Suppressor macrophage treated with lipopolysaccharide for 1 hour (primary cell): ENCODE measurements at places on chromosomes 3 and 15.

DNA sequence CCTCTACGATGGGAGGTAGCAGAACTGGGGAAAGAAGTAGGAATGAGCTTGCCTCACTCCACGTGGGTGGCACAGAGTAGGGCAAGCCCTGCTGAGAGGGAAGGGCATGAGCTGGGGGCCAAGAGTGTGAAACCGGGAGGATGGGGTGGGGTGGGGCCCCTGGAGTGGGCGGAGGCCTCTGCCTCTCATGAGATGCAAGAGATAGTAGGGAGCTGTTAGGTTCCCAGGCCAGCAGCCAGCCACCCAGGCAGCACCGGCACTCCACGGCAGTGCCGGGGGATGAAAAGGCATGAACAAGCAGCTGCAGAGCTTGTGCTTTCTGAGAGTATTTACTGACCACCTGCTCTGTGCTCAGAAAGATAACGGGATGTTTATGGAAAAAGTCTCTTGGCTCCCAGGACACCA, 24.4 kb upstream of the PLA2G4E start:
- DNase-seq, result no peak

- no peak for DNase-seq
These were observed 264.7 kb downstream of the FHIT start for GRCh38 chr3:60986552-60986951.

DNA sequence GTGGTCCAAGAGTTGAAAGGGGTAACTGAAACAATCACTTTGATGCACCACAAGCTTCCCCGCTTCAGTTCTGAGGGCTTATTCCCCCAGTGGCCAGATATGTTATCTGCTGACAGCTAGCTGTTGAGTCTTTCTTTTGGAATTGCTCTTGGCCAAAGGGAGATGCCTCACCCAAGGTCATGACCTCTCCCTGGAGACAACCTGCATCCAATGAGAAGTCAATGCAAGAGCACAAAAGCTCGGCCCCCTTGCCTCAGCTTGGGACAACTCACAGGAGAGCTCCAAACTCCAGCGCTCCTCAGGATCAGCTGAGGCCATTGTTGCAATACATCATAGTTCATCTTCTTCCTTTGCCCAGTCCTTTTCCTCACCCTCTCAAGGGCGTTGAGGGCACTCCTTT, 31.0 kb upstream of the THBS1 start:
- no peak for DNase-seq

- peak; percentile 9 for DNase-seq
These were observed 41.0 kb downstream of the SLCO2A1 start for GRCh38 chr3:133988631-133989161.

DNA sequence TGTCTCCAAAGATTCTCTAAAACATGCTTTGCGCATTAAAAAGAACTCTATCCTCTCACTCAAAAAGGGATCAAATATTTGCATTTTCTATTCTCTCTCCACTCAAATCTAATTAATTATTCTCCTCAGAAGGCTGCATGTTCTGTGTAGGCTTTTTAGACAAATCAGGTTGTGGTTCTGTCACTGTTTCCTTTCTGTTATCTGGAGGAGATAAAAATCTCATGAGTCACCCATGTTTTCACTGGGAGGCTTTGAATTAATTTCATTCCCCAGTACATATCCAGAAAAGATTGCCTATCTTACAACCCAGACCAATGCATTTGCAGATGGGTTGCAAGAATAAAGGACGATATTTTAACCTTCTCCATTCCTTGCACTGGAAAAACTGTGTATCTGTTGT, 446.5 kb downstream of the GRM7 start:
- no peak for DNase-seq

DNA sequence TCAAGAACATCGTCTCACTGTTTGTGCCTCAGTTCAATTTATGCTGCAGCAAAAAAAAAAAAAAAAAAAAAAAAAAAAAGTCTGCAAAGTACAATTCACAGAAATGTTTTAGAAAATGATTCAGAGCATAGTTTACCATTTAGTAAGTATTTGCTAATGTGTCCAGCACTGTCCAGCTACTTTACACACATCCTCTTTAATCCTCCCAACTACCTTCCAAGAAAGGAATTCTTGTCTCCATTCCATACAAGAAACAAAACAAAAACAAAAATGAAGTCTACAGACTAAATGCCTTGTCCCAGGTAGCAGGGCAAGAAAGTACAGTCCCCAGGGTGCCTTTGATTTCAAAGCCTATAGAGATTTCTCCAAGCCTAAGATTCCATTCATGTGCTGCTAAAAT, 38.9 kb upstream of the SNTN start:
- no peak for DNase-seq

DNA sequence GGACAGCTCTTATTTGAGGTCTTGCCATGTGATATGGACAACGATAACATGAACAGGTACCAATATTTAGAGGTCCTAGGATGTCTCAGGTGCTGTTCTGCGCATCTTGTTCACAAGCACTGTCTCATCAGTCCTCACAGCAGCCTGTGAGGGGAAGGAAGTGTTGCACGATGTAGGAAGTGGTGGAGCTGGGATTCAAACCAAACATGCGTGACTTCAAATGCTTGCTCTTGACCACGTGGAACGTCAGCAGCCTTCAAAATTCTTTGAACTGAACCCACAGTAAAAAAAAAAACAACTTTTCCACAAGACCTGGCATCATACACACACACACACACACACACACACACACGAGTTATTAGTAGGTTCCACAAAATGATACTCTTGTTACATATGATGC, 153.4 kb upstream of the SMAD3 start:
- peak; percentile 45 for DNase-seq

- no peak for DNase-seq
These were observed 27.0 kb upstream of the CAPN3 start for GRCh38 chr15:42332331-42332730.

- DNase-seq, result no peak
These were observed 520.0 kb downstream of the MECOM start for GRCh38 chr3:169143506-169143905.

GRCh38 chr3:127867986-127868385, 45.7 kb upstream of the MGLL start:
- no peak for DNase-seq

DNA sequence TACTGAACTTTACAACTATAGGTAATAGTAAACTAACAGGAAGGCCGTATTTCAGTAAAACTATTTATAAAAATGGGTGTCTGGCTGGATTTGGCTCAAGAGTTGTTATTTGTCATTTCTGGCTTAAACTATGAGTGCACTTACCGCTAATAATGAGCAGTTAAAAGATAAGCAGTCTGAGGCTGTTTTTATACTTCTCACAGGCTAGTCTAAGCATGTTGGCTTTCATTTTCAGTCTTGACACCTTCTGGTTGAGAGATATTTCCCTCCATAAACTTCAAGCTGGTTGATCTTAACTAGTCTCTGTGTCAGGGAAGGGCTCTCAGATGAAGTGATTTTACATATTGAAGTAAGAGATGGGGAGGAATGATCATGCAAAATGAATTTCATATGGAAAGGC, 96.1 kb downstream of the RSRC1 start:
- DNase-seq, result no peak

DNA sequence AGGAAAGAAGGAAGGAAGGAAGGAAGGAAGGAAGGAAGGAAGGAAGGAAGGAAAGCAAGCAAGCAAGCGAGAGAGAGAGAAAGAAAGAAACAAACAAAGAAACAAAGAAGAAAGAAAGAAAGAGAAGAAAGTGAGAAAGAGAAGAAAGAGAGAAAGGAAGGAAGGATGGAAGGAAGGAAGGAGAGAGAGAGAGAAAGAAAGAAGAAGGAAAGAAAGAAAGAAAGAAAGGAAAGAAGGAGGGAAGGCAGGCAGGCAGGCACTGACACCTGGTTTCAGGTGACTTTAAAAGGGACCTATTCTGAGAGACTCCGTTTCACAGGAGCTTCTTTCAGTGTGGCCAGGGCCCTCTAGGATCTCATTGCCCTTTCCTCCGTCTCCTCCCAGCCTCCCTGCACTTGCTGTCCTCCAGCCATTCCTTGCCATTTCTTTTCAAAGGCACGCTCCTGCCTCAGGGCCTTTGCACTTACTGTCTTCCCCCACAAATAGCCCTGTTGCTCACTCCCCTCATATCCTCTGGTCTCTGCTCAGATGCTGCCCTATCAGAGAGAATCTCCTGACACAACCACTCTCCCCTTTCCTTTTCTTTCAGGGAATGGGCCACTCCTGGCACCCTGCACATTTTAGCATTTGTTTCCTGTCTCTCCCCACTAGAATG, 31.5 kb downstream of the IL12A start:
- DNase-seq, result peak; percentile 13

GRCh38 chr3:174101244-174101643, 703.7 kb downstream of the NLGN1 start:
- no peak for DNase-seq

DNA sequence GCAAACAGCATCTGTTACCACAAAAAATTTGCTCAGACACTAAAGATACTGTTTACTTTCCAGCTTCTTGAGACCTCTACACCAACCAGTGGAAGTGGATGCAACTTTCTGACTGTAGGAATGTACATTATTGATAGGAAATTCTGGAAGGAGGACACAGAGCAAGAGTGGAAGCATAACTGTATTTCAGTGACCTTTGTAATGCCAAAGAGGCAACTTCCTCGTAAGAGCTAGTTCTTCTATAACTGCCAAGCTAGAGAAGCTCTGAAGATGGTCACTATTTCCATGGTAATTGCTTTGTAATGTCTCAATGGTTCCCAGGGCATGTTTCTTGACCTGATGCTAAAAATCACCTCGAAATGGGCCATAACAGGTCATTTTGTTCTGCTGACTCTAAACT, 96.3 kb upstream of the SLC2A2 start:
- peak; percentile 38 for DNase-seq

GRCh38 chr3:158528076-158528674, 42.8 kb upstream of the MLF1 start:
- no peak for DNase-seq

GRCh38 chr3:128427872-128428822, 38.5 kb downstream of the DNAJB8 start:
- DNase-seq, result no peak

GRCh38 chr3:186209810-186210752, 101.2 kb upstream of the ETV5 start:
- DNase-seq, result peak; percentile 61

GRCh38 chr3:193556841-193557240, 2.1 kb upstream of the ATP13A4 start:
- DNase-seq, result no peak

- DNase-seq, result peak; percentile 34
These were observed 51.0 kb downstream of the MCF2L2 start for GRCh38 chr3:183377307-183377959.

DNA sequence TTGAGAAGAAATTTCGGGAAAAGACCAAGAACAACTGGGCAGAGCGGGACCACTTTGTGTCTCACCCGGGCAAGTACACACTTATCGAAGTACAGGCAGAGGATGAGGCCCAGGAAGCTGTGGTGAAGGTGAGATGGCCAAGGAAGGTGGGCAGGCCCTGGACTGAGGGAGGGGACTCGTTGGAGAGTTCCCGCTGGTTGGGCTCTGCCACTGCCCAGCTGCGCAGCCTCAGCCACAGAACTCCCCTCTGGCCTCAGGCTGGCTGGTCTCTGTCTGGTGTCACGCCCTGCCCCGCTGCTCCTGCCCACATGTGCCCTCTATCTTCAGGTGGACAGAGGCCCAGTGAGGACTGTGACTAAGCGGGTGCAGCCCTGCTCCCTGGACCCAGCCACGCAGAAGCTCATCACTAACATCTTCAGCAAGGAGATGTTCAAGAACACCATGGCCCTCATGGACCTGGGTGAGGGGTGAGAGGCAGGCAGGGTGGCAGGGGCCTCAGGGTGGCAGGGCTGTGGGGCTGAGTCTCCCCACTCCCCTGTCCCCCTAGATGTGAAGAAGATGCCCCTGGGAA, 2.4 kb downstream of the PARP3 start:
- no peak for DNase-seq

DNA sequence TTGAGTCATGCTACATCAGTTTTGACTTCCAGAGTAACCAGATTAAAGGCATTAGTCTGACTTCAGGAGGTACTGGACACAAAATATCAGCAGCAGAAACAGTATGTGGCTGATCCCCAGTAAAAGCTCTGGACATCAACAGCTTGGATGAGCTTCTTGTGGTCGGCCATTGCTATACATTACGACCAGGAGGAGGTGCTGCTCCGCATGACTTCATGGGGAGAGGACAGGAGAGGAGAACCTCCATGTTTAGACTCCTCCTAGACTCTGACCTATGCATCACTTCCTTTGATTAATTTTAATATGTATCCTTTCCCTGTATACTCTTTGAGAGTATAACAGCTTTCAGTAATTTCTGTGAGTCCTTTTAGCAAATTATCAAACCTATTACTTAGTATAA, 285.6 kb upstream of the ARHGEF26 start:
- DNase-seq, result no peak

GRCh38 chr3:123395235-123395634, 53.7 kb downstream of the ADCY5 start:
- no peak for DNase-seq

DNA sequence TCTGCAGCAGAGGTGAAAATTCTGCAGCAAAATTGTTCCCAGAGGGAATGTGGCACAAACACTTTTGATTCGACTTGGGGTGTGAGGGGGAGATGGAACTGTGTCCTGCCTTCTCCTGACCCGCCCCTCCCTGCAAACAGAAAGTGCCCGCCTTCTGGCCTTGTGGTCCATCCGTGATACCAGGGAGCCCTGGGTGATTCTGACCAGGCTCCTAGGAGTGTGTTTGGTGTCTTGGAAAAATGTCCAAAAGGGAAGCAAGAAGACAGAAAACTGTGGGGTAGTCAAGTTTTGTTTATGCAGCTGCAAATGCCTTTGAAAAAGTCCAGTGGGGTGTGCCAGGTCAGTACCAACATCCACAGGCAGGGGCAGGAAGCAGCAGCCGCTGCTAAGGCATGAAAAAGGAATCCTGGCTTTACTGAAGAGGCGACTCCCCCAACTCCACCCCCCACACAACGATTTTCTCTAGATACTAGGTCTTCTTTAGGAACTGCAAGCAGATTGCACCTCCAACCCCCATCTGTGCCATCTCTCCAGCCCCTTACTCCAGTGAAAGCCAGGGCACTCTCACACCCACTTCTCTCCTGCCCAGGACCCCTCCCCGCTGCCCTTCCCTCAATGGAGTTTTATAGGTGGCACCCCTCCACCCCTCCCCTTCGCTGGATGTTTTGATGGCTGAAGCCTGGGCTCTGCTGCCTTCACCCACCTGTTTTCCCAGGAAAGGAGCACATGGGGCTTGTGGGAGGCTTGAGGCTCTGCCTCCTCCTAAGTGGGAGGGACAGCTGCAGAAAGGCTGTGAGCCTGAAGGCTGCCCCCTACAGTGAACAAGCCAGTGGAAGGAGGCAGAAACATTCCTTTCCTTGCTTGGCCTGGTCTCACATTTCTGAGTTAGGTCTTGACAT, 82.4 kb upstream of the HERC1 start:
- no peak for DNase-seq
